ENCODE measurements at places on chromosomes 2 and 18.

DNA sequence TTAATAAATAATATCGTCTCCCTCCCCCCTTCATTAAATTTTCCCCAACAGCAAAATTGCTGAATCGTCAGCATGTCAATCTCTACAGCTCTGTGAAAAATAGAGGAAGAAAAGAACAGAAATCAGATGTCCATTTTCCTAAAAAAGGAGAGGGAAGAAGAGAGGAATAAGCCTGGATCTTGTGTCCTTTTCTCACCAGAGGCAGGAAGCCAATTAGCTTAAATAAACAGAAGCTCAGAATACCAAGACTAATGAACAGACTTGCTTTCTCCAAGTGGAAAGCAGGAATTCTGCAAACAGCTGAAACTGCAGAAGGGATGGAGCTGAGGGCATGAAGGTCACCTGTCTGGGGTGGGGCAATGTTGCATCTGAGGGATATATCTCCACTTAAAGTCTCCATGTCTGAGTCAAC, 265.7 kb downstream of the CCDC85A start:
- peak; percentile 8 for DNase-seq

DNA sequence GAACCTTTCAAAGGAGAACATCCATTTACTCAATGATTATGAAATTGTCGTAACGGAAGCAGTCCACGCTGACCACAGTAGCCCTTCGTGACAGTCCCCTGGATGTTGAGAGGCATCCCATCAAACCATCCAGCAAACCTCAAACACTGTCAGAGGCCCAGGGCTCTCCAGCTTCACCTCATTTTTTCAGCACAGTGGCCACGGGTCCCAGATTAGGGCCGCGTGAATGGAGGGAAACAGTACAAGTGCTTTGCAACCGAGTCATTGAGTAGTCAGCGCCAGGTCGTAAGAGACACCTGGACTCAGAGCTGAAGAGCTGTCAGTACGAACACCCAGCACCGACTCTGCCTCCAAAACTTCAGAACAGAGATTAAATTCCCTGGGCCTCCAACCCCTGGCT, 552.5 kb upstream of the SALL3 start:
- DNase-seq = no peak

DNA sequence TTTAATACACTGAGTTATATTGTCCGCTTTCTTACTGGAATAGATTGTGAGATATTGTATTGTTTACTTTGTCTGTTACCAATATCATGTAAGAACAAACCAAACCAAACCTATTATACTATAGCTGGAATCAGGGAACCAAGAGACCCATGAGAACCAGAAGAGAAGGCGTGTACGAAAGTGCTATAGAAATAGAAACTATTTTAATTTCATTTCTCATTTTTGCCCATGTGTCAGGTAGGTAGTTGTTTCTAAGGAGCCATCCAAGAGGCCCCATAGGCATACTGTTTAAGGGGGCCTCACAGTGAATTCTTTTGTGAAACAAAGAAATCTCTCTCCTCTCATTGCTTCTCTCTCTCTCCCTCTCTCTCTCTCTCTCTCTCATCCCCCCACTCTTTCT, 363.6 kb downstream of the RNF144A start:
- DNase-seq = no peak

DNA sequence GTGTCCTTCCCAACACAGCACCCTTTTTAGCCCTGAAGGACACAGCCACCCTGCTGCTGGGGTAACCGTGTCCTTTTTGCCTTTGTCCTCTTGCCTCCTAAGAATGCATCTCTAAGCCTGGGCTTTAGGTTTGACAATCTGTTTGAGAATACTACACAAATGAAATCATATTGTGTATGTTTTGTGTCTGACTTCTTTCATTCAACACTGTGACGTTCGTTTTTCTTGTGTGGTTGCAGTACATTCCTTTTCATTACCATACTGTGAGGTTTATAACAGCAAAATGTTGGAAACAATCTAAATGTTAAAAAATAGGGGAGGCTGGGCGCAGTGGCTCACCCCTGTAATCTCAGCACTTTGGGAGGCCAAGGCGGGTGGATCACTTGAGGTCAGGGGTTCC, 11.2 kb downstream of the ASPRV1 start:
- no peak for DNase-seq

- DNase-seq = no peak
These were observed 123.8 kb downstream of the MYO1B start for GRCh38 chr2:191369034-191369433.
